ENCODE measurements at places on chromosomes 6 and 20.

DNA sequence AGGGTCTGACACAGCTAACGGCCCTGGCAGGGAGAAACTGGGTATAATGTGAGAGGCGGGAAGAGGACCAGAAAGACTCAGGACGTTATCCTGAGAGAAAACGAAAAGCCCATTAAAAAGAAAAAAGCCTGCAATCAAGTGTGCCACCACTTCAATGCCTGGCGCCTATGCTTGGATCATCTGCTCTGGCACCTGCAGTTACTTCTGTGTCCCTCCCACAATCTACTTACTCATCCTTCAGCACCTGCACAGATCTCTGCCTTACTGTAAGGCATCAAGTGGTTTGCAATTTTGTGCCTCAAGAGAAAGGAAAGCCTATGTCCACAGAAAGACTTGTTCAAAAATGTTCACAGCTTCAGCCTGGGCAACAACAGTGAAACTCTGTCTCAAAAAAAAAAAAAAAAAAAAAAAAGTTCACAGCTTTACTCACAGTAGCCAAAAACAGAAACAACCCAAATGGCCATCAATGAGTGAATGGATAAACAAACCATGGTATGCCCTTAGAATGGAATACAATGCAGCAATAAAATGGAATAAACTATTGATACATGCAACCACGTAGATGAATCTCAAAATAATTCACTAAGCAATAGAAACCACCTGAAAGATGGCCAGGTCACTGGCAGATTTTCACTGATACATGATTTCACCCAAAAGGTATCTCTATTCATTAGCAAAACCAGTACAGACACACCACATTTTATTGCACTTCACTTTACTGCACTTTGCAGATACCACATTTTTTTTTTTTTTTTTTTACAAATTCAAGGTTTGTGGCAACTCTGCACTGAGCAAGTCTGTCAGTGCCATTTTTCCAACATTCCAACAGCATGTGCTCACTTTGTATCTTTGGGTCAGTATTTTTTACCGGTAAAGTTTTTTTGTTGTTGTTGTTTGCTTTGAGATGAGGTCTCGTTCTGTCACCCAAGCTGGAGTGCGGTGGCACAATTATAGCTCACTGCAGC is 48.6 kb downstream of the ABHD12 start:
- peak; percentile 63 for DNase-seq

DNA sequence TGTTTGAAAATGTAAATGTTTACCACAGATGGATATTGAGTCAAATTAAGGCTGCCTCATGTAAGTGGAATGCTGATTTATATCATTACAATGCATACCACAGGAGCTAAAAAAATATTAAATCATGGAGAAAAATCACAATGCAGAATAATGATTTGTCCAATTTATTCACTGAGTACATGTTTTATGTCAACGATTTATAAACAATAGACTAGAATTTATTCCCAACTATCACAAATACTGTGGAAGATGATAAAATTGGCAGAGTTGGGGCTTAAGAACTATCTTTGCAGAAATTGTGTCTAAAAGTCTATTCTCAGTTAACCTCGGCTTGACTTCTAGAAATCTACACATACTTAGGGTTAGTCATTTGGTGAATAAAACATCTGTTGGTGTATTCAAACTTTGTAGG is 472.1 kb upstream of the MARCKS start:
- DNase-seq: no peak

DNA sequence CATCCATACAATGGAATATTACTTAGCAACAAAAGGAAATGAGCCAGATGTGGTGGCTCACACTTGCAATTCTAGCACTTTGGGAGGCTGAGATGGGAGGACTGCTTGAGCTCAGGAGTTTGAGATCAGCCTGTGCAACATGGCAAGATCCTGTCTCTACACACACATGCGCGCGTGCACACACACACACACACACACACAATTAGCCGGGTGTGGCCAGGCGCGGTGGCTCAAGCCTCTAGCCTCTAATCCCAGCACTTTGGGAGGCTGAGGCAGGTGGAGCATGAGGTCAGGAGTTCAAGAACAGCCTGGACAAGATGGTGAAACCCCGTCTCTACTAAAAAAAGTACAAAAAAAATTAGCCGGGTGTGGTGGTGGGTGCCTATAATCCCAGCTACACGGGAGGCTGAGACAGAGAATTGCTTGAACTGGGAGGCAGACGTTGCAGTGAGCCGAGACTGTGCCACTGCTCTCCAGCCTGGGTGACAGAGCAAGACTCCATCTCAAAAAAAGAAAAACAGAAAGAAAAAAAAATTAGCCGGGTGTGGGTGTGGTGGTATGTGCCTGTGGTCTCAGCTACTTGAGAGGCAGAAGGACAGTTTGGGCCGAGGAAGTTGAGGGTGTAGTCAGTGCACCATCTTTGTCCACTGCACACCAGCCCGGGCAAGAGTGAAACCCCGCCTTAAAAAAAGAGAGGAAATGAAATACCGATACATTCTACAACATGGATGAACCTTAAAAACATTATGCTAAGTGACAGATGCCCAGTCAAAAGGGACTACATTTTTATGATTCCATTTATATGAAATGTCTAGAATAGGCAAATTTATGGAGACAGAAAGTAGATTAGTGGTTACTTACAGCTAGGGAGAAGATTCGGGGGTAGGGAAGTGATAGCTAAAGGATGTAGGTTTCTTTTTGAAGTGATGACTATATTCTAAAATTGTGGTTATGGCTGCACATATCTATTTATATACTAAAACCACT is 52.5 kb downstream of the RBL1 start:
- no peak for DNase-seq

DNA sequence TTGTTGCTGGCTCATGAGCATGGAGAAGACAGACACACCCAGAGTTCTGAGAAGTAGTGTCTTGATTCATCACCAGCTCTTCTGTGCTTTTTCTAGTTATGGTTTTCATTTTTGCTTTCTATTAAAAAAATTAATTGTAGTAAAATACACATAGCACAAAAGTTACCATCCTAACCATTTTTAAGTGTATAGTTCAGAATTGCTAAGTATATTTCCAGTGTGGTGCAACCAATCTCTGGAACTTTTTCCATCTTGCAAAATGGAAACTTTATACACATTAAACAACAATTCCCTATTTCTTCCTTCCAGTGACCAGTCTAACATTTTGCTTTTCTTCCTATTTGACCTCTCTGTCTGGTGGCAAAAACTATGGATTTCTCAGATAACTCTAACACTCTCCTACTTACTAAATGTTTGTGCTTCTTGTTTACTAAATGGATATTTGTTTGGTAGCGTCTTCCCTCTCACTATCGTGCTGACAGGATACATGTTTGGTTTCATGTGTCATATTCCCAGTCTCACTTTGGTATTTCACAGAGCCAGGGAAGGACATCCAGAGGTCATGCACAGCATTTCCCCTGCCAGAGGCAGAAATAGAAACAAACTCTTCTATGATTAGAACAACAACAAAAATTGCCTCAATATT is 40.6 kb downstream of the TXLNB start:
- no peak for DNase-seq

- no peak for DNase-seq
Observed at GRCh38 chr20:51089272-51089781, 66.4 kb upstream of the KCNG1 start.

GRCh38 chr6:24149296-24149695 is 23.3 kb downstream of the NRSN1 start:
- DNase-seq: no peak

GRCh38 chr20:50704514-50704913 is 13.2 kb upstream of the RIPOR3 start:
- DNase-seq: no peak

GRCh38 chr20:11544029-11544678 is 373.5 kb upstream of the BTBD3 start:
- peak; percentile 88 for DNase-seq

DNA sequence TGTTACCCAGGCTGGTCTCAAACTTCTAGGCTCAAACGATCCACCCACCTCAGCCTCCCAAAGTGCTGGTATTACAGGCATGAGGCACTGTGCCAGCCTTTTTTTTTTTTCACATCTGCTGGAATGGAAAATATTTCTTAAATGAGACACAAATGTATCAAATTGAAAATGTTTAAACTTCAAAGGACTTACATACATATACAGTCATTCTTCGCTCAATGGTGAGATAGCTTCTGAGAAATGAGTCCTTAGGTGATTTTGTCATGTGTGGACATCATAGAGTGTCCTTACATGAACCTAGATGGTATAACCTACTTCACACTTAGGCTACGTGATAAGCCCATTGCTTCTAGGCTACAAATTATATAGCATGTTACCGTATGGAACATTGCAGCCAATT is 43.1 kb downstream of the MICA start:
- no peak for DNase-seq

GRCh38 chr20:30815577-30816181 is 441.8 kb upstream of the DEFB115 start:
- DNase-seq: no peak

- DNase-seq: no peak
Observed at GRCh38 chr20:4162766-4163165, 147.4 kb upstream of the RNF24 start.

- DNase-seq: no peak
Observed at GRCh38 chr6:25453288-25453687, 174.1 kb downstream of the CARMIL1 start.

DNA sequence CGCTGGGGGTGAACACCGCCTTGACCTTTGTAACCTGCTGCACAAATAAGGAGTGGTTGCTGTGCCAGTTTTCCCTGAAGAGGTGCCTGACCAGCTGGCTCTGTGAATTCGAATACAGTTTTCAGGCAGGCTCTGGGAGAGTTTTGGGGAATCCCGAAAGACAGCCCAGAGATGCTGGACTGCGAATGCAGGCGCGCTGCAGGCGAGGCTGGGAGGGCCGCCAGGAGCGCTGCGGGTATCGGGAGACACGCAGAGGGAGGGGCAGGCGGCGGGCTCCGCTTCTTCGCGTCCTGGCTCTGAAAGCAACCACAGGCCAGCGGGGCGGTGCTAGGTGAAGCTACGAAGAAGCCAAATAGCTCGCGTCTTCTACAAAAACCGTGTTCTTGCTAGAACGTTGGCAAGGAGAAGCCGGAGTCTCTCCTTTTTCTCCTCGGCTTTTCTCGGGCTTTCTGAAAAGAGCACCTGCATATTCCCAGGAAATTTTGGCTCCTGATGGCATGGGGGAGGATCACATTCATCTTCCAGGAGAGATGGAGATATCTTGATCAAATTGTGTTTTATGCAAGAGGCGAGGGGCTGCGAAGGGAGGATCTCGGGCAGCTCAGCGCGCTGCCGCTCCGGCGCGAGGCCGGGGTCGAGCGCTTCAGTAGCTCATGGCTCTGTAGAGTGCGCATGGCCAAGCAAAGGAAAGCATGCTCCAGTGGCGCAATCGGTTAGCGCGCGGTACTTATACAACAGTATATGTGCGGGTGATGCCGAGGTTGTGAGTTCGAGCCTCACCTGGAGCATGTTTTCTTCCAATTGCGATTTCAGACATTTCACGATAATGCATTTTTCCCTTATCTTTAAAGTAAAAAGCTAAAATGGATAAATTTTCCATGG is 158.1 kb upstream of the ZNF184 start:
- DNase-seq: peak; percentile 44

DNA sequence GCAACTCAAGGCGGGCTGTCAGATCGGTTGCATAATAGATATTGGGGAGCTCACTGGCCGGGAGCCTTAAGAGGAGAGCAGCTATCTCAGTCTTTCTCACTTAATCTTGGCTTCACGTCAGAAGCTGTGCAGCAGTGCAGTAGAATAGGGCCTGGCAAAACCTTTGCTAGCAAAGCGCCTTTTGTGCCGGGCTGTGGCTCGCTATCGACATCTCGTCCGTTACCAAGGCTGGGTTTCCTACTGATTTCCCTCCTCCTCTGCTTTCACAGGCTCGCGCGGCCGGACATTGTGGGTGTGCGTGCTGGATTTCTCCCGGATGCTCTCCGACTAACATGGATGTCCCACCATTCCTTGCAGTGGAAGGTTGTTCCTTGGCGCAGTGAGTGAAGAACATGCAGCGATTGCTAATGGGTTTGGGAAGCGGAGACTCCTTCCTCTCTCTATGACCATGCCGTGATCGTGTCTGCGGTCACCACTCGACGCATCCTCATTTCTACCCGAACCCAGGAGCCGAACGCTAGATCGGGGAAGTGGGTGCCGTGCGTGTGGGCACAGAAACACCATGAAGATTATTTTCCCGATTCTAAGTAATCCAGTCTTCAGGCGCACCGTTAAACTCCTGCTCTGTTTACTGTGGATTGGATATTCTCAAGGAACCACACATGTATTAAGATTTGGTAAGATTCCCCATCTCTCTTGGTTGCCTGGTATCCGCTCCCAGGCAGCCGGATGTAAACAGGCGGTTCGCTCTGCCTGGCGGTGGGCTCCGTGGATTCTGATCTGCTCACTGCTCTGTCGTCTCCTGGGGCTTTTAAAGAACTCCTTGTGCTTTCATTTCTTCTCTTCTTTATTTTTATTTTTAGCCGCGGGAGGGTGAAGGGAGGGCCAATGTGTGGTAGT is 5.5 kb downstream of the GRIK2 start:
- DNase-seq: no peak

- no peak for DNase-seq
Observed at GRCh38 chr20:62155428-62156253, 12.1 kb downstream of the SS18L1 start.

DNA sequence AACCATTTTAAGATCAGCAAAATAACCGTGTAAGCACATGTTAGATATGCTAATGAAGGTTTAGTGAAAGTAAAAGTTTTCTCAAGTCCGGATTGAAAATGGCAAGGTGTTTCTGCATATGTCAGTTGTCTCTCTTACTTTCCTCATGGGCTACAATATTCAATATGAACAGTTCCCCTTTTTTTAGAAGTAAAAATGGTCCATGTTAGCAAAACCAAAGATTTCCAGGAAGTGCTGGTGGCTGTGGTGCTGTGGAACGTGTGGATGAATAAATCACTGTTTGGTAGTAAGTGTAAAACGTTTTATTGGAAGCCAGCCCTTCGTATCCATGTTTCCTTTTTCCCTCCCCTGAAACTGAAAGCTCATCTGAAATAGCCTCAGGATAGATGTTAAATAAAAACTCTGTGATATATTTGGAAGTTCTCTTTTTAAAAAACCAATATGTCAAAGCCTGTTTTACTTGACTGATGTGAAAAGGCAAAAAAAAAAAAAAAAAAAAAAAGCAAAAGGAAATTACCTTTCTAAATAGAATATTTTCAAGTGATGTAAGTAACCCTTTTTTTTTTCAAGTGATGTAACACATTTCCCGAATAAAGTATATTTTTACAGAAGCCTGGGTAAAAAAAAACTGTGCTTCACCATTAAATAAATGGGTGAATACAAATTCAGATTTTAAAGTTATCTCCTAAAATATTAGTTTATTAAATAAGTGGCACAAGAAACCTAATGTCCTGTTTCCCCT is 41.9 kb downstream of the PLEKHG1 start:
- peak; percentile 11 for DNase-seq

DNA sequence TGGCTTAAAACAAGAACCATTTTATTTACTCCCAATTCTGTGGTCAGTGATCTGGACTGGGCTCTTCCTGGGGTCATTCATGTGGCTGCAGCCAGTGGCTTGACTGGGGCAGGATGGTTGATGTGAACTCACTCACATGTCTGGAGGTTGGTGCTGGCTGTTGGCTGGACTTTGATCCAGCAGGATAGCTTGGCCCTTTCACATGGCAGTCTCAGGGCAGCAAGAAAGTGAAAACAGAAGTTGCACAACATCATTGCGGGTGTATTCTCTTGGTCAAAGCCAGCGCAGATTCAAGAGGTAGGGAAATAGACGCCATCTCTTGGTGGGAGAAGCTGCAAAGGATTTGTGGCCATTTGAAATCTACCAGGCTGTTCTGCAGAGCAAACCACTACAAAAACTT is 77.2 kb downstream of the MDGA1 start:
- DNase-seq: peak; percentile 41

GRCh38 chr6:6861351-6861894 is 246.3 kb upstream of the RREB1 start:
- no peak for DNase-seq
